ENCODE measurements at places on chromosomes 1 and 21.

DNA sequence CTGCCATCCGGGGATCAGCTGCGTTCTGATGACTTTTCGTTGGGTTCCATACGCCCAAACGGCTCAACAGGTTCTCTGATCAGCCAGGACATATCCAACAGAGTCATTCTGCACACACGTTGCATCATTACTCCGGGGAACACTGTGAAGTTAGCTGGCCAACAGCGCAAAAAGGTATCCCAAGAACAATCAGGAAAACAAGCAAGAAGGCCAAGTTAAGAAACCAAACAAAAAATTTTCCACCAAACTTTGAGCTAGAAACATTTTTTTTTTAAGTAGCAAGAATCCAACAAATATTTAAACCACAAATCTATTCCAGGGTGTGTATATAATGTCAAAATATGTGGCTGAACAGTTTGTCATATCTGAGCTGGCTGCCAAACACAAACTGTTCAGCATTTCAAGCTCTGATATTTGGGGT, 29.2 kb downstream of the NID1 start:
- DNase-seq, result no peak

GRCh38 chr1:25580927-25581326, 35.7 kb upstream of the MAN1C1 start:
- no peak for DNase-seq

DNA sequence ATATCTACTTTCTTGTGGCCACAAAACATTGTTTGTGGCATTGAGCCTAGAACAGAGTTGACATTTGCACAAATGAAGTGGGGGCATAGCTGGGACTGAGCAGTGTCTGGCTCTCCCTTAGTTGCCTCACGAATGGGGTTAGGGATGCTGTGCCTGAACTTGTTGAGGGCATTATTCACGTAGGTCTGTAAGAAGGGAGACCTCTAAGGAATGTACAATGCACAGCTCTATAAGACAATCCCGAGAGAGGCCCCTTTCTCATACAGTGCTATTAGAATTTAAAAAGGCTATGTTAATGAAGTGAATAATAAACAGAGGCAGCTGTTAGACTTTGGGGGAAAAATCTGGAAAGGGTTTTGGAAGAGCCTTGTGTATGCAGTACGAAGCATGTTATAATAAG, 118.4 kb upstream of the DEPDC1 start:
- DNase-seq, result no peak

DNA sequence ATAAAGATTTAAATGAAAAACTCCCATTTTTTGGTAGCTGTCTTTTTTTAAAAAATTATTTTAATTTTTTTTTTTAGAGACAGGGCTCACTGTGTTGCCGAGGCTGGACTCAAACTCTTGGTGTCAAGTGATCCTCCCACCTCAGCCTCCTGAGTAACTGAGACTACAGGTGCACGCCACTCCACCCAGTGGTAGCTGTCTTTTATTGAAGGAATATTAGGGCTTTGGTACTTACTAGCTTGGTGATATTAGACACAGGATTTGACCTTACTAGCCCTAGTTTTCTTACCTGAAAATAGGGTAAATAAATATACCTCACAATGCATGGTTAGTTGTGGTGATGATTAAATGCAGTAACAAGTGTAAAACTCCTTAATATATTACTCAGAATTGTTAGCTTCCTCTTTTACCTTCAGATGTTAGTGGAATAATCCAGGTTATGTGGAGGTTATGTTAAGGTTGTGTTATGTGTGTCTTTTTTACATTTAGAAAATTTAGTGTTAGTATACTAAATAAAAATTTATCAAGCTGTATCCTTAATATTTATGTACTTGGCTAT, 66.8 kb downstream of the PHACTR4 start:
- no peak for DNase-seq

GRCh38 chr1:198481661-198482060, 58.8 kb downstream of the ATP6V1G3 start:
- DNase-seq, result no peak

GRCh38 chr1:181150842-181151241, 62.3 kb downstream of the IER5 start:
- no peak for DNase-seq

- DNase-seq, result no peak
Observed at GRCh38 chr1:246669659-246670058, 54.5 kb upstream of the SCCPDH start.

Measured in left forelimb (tissue), 1 donor.